Heart left ventricle (tissue), 16 donors: ENCODE measurements at places on chromosomes 4 and X. TPM values are rescaled to one million over a fixed set of nuclear protein-coding genes. Genes with fewer than 3 reads are reported as not detected.

Gene UGT2B15
- total RNA-seq: not detected

Gene SSX3
- total RNA-seq: not detected

Gene SUPT20HL2
- total RNA-seq: not detected

GRCh38 chr4:111696505-111696904, 448.7 kb upstream of the FAM241A start:
- H3K36me3 ChIP-seq: no peaks in the 10 kb centered on the region
- no peak overlapping the region for H3K4me3 ChIP-seq
- no peaks in the 10 kb centered on the region for H3K4me1 ChIP-seq
- no peak for DNase-seq

DNA sequence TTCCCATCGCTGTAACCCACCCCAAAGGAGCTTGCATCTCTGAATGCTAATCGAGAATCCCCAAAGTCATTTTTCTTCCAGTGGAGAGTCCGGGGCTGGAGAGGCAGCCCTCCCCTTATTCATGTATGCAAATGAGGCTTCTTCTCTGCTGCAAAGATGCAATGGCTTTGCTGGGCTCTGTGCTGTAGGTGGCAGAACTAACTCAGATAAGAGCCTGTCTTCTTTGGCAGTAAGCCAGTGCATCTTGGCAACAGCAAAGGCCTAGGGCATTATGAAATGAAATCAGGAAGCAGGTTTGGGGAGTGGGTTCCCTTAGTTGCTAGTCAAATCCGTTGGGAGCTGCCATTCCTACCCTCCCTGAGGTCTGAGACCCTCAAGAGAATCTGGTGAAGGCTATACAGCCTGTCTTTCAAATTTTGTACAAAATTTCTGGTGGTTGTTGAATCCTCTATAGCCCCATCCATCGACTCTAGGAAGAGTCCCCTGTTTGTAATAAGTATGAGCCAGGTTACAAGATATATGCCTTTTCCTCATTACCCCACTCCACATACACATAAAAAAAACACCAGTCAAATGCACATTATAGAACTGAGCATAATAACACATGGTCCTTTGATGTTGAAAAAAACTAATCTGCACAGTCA, 290.6 kb upstream of the TAPT1 start:
- H3K4me1 ChIP-seq: peaks cover 4% of the 10 kb centered on the region
- H3K27ac ChIP-seq: no peak overlapping the region
- no peaks in the 10 kb centered on the region for H3K27me3 ChIP-seq
- DNase-seq: no peak

- no peak for DNase-seq
- no peak overlapping the region for H3K4me3 ChIP-seq
- H3K36me3 ChIP-seq: no peaks in the 10 kb centered on the region
- H3K27ac ChIP-seq: no peak overlapping the region
Observed at GRCh38 chr4:815464-816146, 10.3 kb downstream of the CPLX1 start.
